ENCODE measurements at places on chromosomes 1 and 21.

GRCh38 chr1:216665406-216665805 is 57.8 kb downstream of the ESRRG start:
- peak; percentile 0 for DNase-seq

GRCh38 chr1:43990271-43991199 is 864 bp upstream of the CCDC24 start:
- DNase-seq, result no peak

GRCh38 chr1:200037904-200038303 is 10.4 kb downstream of the NR5A2 start:
- DNase-seq, result no peak

- DNase-seq, result no peak
Measured at GRCh38 chr1:53549781-53550180, 90.6 kb downstream of the DMRTB1 start.

DNA sequence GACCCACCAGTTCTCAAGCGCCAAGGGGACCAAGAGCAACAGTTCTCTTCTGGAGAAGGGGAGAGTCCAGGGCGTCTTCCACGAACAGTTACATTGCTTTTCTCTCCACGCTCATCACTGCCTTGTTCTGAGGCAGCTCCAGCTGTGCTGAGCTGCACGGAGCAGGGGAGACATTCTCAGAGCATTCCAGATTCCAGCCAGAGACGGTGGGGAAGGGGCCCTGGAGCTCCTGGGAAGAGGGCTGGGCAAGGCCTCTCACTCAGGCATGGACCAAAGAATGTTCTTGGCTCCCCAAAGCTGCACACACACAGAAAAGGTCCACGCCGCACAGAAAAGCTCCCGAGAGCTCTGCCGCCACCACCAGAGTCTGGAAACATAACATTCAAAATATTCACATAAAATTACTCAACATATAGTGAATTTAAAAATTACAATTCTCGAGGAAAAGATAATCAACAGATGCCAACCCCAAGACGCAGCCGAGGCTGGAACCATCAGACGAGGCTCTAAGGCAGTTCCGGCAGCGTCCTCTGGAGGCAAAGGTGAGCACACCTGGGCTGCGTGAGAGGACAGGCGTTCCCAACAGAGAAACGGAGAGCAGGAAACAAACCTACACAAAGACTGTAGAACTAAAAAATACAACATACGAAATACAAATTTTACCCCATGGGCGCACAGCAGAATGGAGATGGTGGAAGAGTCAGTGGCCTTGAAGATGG is 40.5 kb downstream of the UBE2G2 start:
- DNase-seq, result no peak

DNA sequence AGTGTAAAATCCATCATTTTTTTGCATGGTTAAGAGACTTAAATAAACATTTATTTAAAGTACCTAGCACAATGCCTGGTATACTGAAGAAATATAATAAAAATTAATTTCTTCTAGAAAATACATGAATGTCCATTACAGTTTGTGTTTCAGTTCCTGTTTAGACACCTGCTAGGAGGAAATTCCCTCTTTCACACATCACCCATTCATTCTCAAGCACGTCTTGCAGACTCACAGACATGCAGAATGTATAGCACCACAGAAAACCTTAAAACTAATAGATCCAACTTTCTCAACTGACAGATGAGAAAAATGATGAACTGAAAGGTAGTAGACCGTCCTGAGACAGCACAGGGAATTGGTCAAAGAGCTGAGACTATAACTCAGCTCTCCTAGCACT is 172.2 kb upstream of the C8B start:
- no peak for DNase-seq

GRCh38 chr21:31543191-31543590 is 116.3 kb upstream of the SOD1 start:
- DNase-seq, result no peak

- no peak for DNase-seq
Measured at GRCh38 chr1:183302452-183303322, 115.5 kb downstream of the NMNAT2 start.

DNA sequence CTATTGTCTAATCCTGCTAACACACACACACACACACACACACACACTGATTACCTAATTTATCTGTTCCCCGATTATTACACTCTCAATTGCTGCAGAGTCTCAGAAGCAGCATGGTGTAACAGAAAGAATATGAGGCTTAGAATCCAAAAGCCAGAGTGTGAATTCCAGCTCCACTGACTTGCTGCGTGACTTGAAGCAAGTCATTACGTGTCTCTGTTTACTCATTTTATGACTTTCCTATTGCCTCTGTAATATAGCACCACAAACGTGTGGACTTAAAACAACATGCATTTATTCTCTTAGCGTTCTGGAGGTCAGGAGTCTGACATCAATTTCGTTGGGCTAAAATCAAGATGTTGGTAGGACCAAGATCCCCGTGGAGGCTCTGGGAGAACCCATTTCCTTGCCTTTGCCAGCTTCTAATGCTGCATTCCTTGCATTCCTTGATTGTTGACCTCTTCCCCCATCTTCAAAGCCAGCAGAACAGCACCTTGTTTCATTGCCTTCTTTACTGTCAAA is 55.9 kb upstream of the ATP5PO start:
- DNase-seq, result no peak

GRCh38 chr1:11285883-11286734 is 13.1 kb downstream of the UBIAD1 start:
- DNase-seq, result no peak

DNA sequence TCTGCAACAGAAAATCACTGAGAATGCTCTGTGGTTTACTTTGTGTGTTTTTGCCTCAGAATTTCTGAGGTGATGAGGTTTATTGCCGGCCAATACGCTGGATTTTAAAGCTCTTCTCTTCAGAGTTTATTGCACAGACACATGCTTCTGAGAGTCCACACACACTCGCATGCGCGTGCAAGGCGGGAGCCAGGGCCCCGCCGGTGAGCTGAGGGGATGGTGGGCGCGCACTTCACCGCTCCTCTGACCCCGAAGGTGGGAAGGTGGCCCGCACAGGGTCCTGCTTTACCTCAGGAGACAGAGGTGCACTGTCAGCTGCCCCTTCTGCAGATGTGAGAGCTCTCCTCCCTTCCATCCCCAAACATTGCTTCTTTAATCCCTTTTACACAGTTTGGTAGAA is 158.4 kb upstream of the MAGI3 start:
- DNase-seq, result no peak

- DNase-seq, result no peak
Measured at GRCh38 chr1:207328908-207329440, 7.5 kb downstream of the CD55 start.

- DNase-seq, result no peak
Measured at GRCh38 chr1:221766210-221766609, 24.3 kb upstream of the DUSP10 start.

DNA sequence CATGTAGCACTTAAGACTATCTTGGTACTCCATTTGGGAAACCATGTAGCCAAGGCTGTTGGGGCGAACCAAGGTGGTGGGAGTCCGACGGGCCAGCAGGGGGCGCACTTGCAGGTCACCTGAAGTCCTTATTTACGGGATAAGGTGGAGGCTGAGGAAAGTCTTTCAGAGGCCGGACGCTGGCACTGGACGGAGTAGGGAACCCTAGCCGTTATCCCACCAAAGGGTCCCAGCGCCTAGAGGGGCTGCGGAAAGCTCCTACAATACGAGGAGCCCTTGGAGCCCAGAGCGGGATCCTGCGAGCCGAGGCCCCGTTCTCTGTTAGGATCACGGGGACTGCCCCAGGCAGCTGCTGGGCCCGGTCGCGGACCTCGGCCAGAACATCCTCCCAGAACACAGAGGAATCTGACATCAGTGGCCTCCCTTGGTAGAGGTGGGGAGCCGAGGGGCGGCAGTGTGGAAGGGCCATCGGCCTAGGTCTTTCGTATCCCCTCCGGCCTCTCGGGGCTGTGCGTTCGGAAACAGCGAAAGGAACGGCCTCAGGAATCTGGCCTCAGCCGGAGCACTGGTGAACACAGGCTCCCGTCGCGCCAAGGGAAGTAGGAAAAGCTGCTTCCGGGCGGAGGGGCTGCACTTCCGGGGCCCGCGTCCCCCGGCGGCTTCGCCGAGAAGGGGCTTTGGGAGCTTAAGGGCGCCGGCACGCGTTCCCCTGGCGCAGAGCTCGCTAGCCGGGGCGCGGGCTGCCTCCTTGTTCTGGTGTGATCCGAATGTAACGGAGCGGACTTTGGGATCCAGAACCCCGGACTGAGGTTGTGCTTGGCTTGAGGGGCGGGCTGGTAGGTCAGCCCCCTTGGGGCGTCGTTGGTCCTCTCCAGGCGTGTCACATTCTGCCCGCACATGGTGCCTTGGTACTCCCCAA is 29.9 kb upstream of the RPTN start:
- peak; percentile 13 for DNase-seq

DNA sequence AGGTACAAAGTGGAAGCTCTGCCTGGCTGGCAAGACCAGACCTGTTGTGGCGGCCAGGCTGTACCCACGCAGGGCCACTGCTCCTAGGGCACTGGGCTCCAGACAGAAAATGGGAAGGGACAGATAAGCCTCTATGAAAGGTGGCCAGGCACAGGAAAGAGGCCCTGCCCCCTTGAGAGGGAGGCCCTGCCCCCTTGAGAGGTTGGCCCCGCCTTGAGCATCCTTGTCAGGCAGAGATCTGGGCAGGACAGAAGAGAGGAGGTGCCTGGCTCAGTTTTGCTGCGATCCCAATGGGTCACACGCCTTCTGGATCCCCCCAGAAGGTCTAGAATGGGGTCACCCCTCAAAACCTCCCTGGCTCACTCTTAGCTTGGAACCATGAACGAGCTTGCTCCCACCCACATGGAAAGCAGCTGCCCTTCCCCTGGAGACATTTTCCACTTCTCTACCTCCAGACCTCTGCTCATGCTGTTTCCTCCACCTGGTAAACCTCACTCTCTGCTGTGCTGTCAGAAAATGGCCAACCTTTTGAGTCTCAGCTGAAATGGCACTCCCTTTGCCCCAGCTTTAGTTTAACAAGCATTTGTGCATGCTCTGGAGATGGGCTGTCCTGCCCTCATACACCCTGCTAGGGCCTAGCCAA is 17.5 kb upstream of the ECE1 start:
- DNase-seq, result no peak

DNA sequence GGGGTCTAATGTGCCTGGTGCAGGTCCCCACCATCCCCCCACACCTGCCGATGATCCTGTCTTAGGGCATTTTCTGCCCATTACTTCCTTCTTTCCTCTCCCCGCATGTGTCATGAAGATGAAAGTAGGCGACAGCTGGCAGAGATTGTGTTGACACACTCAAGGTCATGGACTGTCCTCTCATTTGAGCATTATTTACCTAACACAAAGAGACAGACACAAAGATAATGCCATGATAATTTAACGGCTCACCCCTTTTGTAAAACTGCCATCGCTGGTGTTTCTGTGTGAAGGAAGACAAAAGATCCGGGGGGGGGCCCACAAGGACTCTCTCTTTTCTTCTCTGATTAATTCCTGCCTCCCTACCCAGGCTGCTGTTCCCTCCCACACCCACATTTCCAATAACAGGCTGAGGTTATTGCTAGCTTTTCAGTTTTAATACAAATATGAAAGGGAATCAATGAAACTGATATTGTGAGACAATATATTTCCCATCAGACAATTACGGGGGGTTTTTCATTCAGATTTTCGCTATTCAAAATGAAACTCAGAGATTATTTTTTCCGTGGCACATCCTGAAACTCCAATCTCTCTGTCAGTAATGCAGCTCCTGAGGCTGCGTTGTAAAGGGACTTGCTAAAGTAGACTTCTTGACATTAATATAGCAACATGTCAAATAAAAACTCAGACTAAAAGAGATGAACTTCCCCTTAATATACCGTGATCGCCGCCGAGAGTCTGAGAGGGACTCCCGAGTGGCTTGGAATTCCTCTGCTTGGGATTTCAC is 561.1 kb downstream of the NPHP4 start:
- no peak for DNase-seq

GRCh38 chr1:196877964-196878363 is 9.9 kb upstream of the CFHR4 start:
- no peak for DNase-seq

- DNase-seq, result no peak
Measured at GRCh38 chr1:208942394-208943130, 641.0 kb upstream of the CAMK1G start.

DNA sequence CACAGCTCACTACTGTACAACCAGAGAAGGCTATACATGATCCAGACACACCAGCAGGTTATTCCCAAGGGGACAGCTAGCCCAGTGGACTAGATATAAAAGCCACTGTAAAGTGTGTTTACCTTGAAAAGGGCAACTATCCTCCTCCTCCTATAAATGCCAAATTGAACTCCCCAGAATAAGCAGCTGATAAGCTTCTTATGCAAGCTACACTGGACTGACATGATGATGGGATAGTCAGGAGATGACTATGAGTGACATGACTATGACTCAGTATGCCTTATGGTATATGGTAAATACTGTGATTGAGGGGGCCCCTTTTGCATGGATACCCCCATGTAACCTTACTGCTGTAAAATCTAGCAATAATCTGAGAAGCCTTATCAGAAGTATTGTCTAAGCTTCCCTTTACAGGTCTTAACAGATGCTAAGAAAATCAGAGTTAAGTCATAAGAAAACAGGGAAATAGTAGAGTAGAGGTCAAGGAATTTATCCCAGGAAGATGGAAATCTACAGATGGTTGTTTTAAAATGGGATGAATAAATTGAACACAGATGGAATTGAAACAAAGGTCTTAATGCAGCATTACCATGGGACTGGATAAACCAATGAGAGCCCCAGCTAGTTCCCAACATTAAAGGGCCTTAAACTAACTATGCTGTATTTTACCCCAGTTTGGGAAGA is 55.8 kb downstream of the TRIM33 start:
- DNase-seq, result no peak

DNA sequence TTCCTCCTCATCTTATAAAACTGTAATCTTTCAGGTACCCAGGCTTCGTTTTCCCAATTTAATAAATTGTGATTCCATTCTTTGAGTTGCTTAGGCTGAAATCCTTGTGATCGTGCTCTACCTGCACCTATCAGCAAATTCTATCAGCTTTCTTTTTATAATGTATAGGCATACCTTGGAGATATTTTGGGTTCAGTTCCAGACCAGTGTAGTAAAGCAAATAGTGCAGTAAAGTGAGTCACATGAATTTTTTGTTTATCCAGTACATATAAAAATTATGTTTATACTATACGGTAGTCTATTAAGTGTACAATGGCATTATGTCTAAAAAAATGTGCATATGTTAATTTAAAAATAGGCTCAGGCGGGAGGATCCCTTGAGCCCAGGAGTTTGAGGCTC is 5.5 kb downstream of the SWT1 start:
- DNase-seq, result no peak

- DNase-seq, result no peak
Measured at GRCh38 chr1:77024500-77024899, 157.2 kb downstream of the ST6GALNAC5 start.

DNA sequence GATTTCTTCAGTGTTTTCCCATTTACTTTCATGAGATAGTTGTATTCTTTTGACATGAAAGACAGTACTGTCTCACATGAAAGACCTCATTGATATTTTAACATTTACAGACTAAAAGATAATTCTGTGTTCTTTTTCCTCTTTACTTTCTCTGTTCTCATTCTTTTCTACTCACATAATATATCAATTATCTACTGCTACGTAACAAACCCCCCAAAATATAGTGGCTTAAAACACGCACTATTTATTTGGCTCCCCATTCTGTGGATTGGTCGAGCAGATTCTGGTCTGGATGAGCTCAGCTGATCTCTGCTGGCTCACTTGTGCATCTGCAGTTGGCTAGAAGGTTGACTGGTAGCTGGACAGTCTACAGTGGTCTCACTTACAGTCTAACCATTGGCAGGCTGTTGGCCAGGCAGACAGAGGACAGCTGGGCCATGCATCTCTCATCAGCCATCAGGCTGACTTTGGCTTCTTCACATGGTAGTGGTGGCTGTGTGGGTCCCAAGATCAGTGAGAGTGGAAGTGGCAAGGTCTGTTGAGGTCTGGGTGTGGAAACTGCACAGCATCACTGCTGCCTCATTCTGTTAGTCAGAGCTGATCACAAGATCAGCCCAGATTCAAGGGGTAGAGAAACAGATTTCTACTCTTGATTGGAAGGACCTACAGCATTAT is 63.2 kb downstream of the MPZL1 start:
- no peak for DNase-seq

All from GF-D8 (cell line).